ENCODE measurements at places on chromosomes 2 and 18. TPM values are rescaled to one million over a fixed set of nuclear protein-coding genes. Genes with fewer than 3 reads are reported as not detected.

DNA sequence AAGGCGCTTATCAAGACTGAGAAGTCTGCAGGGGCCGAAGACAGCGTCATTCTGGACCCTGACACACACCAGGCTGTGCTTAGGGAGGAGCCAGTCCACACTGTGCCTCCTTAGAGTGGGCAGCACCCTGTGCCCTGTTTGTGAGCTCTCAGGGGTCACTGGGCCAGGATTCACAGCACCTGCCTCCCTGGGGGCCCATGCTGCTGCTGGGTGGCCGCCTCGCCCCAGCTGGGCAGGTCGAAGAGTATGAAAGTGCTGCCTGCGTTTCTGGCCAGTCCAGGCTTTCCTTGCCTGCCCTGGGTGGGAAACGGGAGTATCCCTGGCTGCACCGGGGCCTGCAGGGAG lies 15.4 kb upstream of the GPR55 start:
- no peak for DNase-seq
- H3K4me3 ChIP-seq: no peak overlapping the region
- peaks cover 9% of the 10 kb centered on the region for H3K27me3 ChIP-seq
- no peak overlapping the region for H3K27ac ChIP-seq
- H3K36me3 ChIP-seq: peaks cover 10% of the 10 kb centered on the region
- H3K4me1 ChIP-seq: peaks cover 30% of the 10 kb centered on the region

- H3K36me3 ChIP-seq: no peaks in the 10 kb centered on the region
- H3K4me1 ChIP-seq: peaks cover 14% of the 10 kb centered on the region
- DNase-seq: no peak
- no peak overlapping the region for H3K27ac ChIP-seq
- H3K4me3 ChIP-seq: no peak overlapping the region
- no peaks in the 10 kb centered on the region for H3K27me3 ChIP-seq
Observed at GRCh38 chr18:54801374-54801773, 26.9 kb upstream of the RAB27B start.

DNA sequence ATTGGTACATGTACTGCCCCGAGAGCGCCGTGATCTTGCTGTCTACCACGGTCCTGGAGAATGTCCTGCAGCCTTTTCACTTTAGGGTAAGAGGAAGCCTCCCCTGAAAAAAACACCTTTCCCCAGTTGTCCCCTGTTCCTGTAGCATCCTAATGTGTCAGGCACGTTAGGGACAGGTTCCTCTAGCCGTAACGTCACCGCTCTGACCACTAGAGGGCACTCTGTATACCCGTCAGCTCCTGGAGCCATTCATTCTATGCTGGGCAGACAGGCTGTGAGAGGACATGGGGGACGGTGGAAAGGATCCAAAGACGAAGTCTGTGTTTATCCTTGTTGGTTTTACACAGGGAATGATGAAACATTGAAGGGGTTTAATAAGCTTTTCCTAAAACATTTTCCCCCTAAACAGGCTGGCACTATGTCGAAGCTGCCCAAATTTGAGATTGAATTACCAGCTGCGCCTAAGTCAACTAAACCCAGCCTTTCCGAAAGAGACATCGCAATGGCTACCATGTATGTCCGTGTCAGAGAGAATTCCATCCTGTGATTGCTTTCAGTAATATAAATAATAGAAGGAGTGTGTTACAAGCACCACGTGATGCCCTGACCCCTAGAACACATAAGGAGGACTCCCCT lies 12.7 kb downstream of the RMC1 start:
- no peak overlapping the region for H3K4me3 ChIP-seq
- no peaks in the 10 kb centered on the region for H3K27me3 ChIP-seq
- H3K4me1 ChIP-seq: peaks cover 9% of the 10 kb centered on the region
- peaks cover 44% of the 10 kb centered on the region for H3K36me3 ChIP-seq
- H3K27ac ChIP-seq: peak overlapping the region; percentile 60

DNA sequence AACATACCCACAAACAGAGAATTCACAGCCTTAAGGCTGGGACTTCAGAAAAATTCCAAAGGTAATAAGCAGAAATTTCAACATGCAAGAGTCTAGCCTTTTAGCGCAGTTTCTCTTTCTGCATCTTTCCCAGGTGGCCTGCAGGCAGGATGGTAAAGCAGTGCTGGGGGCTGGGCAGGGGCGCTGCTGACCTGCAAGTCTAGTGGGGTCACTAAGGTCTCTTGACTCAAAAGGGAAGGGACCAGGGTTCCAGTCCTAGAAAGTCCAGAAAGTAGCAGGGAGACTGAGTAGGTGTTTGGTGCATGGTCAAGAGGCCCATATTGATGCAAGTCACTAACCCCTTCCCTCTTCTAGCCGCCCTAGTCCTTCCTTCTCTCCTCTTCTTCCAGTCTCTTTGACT lies 169.2 kb downstream of the TGIF1 start:
- no peaks in the 10 kb centered on the region for H3K36me3 ChIP-seq
- no peak overlapping the region for H3K27ac ChIP-seq
- DNase-seq: no peak
- H3K27me3 ChIP-seq: no peaks in the 10 kb centered on the region

GRCh38 chr2:37338933-37339332 lies 5.5 kb upstream of the QPCT start:
- H3K4me1 ChIP-seq: peaks cover 9% of the 10 kb centered on the region
- H3K36me3 ChIP-seq: no peaks in the 10 kb centered on the region
- peaks cover 28% of the 10 kb centered on the region for H3K27me3 ChIP-seq

GRCh38 chr2:231370749-231371429 lies 24.6 kb upstream of the B3GNT7 start:
- DNase-seq: no peak
- H3K27ac ChIP-seq: no peak overlapping the region
- H3K36me3 ChIP-seq: no peaks in the 10 kb centered on the region
- no peak overlapping the region for H3K4me3 ChIP-seq

The SLC35G4 gene
- not detected for total RNA-seq

The NAT8 gene
- total RNA-seq: not detected

All from activated CD4-positive, alpha-beta T cell treated with anti-CD3 and anti-CD28 coated beads for 36 hours (primary cell).